ENCODE measurements at places on chromosomes 1 and 21.

DNA sequence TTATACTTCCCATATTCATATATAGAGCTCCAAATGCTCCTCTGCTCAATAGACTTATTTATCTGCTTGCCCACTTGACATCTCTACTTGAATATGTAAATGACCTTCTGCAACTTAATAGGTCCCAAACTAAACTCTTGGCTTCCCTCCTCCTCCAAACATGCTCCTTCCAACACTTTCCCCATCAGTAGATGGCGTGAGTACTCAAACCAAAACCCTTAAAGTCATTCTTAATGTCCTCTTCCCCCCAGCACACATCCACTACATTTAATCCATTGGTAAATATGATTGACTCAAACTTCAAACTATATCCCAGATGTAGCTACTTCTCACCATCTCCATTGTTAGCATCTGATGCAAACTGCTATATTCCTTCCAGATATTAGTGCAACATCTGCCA, 48.5 kb upstream of the PBX1 start:
- no peak for DNase-seq

GRCh38 chr1:152679459-152679858, 4.4 kb downstream of the LCE2C start:
- no peak for DNase-seq

DNA sequence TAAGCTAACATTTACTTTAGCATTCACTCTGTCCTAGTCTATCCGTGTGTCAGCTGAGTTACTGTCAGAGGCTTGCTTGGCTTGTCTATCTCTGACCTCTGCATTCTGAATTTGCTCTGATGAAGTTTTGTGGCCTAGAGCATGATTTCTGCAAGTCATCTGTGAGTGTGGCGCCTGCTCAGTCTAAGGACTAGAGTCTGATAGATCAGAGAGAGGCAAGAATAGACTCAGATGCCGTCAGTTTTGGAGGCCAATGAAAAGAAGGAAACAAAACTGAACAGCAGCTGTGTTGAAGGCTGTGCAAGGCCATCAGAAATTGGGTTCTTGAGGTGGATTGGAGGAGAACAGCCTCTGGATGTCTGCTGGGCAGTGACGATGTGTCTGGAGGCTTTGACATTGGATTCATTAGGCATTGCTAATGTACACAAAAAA, 573.1 kb downstream of the USP25 start:
- no peak for DNase-seq

DNA sequence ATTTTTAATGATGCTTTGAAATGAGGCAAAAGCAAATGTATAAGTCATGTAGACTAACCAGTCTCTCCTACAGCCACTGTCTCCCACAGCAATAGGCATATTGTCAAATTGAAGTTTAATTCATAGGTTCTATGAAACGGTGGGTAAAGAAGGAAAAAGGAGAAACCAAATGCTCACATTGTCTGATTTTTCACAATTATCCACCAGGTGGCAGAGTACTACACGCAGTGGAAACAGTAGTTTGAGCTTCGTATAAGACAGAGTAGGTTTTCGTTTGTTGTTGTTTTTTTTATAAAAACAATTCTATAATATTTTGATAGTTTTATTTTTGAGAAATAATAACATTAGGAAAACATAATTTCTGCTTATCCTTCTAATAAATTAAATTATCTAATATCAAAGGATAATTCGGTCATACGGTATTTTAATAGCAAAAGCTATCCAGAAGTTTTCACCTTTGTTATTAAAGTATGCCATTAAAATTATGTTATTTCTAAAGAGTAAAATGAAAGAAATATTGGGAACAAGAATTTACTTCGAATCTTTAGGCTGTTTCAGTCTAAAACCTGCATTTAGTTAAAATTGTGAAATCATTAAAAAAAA, 39.1 kb downstream of the TYW3 start:
- DNase-seq: no peak

DNA sequence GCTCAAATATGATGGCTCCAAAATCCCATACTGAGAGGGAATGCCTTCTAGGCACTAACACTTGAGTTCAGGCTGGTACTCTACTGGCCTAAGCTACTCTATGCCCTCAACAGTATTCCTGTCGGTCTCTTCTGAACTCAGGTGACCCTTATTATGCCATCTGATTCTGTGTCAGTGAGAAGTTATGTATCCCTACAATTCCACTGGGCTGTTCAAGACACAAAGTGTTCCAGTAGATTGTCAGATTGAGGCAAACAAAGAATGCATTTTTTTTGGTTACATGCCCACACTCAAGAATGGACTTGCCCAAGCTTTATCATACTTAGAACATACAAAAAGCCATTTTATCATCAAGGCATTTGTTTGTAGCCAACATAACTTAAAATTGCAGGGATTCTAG, 553.8 kb upstream of the PRMT6 start:
- DNase-seq: no peak

- DNase-seq: no peak
Observed at GRCh38 chr1:23632479-23633160, 59.0 kb upstream of the RPL11 start.

GRCh38 chr1:1535201-1536018, 5.0 kb downstream of the TMEM240 start:
- DNase-seq: no peak

DNA sequence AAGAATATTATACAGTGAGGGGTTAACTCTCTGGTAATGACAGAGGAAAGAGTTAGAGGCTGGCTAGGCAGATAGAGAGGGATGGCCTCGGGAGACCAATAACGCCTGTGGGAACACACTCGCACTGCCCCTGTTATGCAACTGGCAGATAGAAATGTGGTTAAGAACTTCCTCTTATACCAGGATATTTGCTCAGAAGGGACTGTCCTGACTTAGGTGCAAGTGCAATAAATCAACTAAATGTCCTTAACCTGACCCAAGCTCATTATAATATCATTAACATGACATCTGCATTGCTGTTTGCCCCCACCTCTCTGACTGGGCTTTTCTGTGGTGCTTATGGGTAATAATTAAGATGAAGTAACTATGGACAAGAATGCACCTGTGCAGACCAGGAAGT, 1518.0 kb downstream of the NCAM2 start:
- DNase-seq: no peak

GRCh38 chr21:46079352-46080170, 18.4 kb upstream of the COL6A2 start:
- DNase-seq: no peak

GRCh38 chr1:229461032-229461668, 27.3 kb upstream of the ACTA1 start:
- no peak for DNase-seq

DNA sequence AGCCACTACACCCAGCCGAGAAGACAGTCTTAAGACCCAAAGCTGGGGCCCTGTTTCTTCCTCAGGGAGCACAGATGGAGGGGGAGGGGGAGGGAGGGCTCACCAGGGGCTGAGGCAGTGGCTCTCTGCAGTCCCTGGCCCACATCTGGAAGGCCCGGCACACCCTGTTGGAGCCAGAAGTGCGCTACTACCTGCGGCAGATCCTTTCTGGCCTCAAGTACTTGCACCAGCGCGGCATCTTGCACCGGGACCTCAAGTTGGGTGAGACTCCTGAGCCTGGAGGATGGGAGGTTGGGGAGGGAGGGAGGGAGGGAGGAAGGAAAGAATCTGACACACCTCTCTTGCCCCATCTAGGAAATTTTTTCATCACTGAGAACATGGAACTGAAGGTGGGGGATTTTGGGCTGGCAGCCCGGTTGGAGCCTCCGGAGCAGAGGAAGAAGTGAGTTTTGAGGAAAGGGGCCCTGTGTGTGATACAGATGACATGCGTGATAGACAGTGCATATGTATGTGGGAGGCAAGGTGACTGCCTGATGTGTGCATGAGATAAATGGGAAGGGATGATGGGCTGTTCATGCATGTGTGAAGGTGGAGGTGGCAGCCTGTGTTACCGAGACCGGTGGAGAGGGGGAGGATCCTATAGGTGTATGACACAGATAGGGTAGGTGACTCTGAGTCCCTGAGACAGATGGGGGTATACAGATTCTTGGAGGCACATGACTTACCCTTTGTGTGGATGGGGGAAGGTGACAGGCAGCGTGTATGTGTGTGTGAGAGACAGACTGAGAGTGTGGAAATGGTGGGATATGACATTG, 1.5 kb downstream of the PLK3 start:
- no peak for DNase-seq

DNA sequence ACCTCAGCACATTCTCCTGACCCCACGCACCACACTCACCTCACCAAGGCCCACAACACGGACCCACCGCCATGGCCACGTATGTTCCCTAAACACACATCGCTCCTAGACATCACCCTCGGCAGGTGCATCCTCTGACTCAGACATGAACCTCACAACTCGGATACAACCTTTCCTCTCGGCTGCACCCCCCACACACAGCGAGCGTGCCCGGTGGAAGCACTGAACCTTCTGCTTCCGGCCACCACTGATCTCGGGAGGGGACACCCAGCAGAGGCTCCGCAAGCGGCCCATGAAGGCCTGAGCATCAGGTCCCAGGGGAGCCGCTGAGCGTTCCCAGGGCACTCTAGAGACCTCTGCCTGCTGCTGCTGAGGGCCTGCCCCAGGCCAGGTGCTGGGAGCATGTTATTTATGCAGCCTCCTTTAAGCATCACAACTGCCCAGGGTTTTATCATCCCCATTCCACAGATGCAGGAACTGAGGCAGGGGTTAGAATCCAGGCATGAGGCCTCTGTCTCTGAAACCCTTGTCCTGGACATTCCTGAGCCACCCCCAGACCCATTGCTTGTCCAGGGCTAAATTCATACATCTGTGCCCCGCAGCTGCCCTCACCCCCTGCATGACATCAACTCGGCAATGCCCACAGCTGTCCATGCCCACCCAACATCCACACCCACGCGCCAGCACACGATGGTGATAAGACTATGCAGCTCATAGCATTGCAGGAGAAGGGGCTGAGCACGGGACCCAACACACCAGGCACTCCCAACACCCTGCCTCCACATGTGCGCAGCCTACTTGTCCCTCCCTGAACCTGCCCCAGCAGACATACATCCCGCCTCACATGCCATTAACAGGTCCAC, 27.0 kb downstream of the SDC3 start:
- peak; percentile 48 for DNase-seq

GRCh38 chr21:21415741-21416140, 417.5 kb downstream of the NCAM2 start:
- DNase-seq: no peak

- DNase-seq: no peak
Observed at GRCh38 chr1:100347009-100347966, 5.0 kb upstream of the CDC14A start.

DNA sequence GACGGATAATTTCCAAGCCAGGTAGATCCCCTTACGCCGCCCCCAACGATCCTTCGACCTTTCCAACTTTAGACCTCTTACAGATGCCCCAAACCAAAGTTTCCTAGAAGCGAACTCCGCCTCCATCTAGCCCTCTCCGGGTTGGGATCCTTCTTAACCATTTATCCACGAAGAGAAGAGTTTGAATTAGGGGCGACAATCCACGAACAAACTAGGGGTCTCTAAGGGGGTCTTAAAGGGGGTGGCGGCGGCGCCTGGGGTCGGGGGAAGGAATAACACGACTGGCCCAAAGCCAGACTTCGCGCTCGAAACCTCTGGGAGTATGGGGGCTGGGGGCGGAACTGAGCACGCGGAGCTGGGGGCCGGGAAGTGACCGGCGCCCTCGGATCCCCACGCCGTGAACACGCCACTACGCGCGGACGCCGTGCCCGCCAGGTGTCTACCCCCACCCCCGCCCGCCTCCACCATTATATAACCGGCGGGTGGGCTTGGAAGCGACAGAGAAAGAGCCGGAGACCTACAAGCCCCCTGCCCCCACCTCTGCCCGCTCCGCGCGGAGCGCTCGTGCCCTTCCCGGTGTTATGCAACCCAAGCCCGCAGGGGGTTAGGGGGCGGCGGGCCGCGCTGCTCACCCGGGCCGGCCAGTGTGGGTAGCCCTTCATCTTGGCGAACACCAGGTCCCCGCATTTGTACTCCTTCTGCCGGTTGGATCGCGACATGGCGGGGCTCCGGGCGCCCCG, 594 bp downstream of the HDGF start:
- DNase-seq: no peak

DNA sequence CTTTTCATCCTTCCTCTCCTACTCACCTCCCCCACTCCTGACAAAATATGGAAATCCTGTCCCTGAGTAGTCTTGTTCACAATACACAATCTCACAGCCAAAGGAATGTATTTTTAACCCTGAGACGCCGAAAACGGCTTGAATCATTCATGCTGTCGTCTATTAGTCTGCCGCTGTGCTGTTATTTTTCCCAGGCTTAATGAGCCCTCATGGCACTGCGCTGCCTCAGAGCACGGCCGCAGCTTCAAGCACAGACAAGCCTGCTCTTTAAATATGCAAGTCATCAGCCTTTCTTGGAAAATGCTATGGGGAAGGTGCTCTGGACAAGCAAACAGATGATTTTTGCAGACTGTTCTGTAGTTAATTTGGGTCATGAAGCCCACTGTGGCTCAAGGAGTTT, 302.7 kb downstream of the DISC1 start:
- DNase-seq: no peak

- no peak for DNase-seq
Observed at GRCh38 chr1:198825254-198825653, 186.4 kb downstream of the PTPRC start.

Measured in GM19239 (cell line).